ENCODE measurements at places on chromosomes 12 and 14.

DNA sequence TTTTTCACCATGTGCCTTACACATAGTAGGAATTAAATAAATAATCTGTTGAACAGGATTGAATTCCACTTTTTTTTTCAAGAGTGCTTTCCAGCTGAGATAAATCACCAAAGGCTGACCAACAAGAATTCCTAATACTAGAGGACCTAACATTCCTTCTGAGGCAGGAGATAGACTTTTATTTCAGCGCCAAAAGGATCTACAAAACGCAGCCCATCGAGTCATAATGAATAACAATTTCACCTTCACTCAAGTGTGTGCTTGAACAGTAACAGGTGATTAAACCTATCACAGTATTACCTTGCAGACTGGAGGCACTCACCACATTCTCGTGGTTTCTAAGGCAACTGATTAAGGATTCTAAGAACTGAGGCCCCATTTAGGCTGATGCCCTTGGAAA, 224.3 kb upstream of the ATP2B1 start:
- no peak for DNase-seq

GRCh38 chr14:95651821-95652583, 34.2 kb upstream of the TCL1B start:
- no peak for DNase-seq

GRCh38 chr14:102020058-102020971, 55.9 kb downstream of the DYNC1H1 start:
- DNase-seq = no peak

GRCh38 chr14:80669426-80669825, 272.1 kb downstream of the CEP128 start:
- no peak for DNase-seq

GRCh38 chr12:85072826-85073225, 36.7 kb downstream of the LRRIQ1 start:
- DNase-seq = no peak

DNA sequence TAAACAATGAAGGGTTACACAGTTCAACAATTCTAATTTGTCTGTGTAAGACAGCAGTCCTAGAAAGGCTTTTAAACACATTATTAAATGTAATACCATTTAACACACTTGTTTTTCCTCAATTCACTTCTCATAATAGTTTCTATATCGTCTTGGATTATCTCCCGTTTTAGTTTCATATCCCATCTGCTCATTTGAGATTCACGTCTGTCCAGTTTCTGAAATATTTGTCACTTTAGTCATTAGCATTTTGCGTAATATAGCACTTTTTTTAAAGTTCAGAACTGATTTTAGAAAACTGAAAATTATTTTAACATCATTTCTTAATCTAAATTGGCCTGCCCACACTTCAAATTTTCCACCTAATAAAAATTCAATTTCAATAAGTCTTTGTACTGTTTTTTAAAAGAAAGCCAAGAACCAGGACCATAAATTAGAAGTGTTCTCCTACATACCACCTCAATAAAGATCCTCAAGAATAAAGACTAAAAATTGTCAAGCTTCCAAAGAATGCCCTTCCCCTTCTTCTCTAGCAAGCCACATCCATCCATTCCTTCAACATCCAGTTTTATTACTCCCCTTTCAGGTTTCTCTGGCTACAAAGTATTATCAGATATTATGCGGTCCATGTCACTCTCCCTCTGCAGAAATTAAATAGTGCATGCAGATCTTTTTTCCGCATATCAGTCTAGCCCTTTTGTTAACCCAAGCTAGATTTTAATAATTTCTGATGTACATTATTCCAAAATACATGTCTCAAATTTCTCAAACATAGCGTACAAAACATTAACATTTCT, 11.9 kb downstream of the MED13L start:
- no peak for DNase-seq

DNA sequence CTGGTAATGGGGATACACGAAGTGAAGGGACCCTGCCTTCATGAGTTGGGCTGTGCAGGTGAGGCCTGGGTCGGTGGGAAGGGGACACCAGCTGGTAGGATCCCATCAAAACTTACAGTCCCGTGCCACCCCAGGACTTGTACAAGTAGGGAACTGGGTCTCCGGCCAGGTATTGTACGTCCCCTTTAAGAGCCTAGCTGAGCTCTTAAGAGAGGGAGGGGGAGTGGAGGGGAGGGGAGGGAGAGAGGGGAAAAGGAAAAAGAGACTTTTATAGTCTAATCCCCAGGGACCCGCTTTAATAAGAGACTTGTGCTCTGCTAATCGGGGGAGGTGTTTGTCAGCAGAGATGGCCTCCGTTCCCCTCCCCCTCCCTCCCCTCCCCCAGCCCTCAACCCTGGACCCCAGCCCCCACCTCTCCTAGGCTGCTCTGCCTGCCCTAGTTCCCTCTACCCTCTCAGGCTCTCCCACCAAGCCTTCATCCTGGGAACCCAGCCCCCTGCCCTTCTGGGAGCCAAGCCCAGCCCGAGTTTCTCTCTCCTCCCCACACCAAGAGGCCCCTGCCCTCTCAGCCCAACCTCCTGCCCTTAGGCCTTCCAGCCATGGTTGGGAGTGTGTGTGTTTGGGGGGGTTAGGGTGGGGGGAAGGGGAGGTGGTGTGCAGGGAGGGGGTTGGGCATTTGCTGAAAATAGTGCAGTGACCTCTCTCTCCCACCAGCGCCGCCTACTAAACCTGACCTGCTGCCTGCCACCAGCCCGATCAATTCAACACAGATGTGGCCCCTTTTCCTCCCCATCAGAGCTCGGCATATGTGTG, 2.6 kb downstream of the GDF11 start:
- peak; percentile 80 for DNase-seq

- DNase-seq = no peak
Measured at GRCh38 chr12:115619889-115620288, 657.6 kb downstream of the MED13L start.

GRCh38 chr14:60510254-60510950, 1.5 kb downstream of the SIX6 start:
- peak; percentile 80 for DNase-seq

- no peak for DNase-seq
Measured at GRCh38 chr12:80829767-80830166, 108.0 kb downstream of the LIN7A start.

- no peak for DNase-seq
Measured at GRCh38 chr14:76090616-76091391, 60.9 kb upstream of the GPATCH2L start.
